ENCODE measurements at places on chromosomes 1 and 21. TPM values are rescaled to one million over a fixed set of nuclear protein-coding genes. Genes with fewer than 3 reads are reported as not detected.

The TIAM1 gene
- 3.7 TPM for total RNA-seq

The DMBX1 gene
- 0.05 TPM for total RNA-seq

The CAPN9 gene
- not detected for total RNA-seq

The MXRA8 gene
- total RNA-seq = 96.0 TPM

The UBXN10 gene
- total RNA-seq = 0.05 TPM

The SFT2D2 gene
- total RNA-seq = 68.1 TPM

The MAP7D1 gene
- 212 TPM for total RNA-seq

The MPZ gene
- total RNA-seq = not detected

The LRRC38 gene
- not detected for total RNA-seq

Data from Panc1 (cell line).